SHP77 treated with DMSO at 0.1 percent for 48 hours (cell line): ENCODE measurements at places on chromosomes 12 and 14.

GRCh38 chr12:57131896-57132744 lies 3.8 kb downstream of the LRP1 start:
- no peak for DNase-seq

DNA sequence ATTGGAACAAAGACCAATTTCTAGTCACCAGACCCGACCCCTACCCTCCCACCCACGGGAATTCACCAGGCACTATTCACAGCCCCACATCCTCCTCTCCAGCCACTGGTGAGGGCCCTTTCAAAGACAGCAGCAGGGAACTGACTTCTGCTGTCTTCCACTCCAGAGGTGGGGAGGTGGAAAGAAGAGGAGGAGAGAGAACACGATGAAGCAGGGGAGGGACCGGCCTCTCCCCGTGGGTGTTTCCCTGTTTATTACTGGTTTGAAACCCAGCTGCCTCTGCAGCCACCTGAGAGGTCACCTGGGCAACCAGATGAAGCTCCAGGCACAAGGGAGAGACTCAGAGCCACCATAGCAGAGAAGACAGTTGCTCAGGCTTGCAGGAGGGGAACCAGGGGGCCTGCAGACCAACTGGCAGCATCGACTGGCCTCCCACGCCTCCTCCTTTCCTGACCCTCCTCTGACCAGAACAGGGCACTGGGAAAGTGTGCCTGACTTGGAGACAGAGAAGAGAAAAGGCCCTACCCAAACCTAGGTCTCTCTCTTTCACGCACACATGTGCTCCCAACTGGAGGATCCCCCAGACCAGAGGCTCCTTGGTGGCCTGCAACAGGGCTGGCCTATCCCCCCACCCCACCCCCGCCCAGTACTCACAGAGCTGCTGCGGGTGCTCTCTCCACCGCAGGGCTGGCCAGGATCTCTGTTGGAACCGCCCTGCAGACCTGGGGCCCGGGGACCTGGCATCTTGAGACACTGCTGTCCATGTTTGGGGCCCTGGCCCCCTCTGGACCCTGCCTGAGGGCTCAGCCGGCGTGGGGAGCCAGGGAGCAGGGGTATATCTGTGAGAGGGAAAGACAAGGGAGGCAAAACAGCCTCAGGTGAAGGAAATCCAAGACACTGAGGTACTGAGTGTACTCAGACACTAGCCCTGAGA lies 22.8 kb downstream of the ANO2 start:
- DNase-seq: no peak

DNA sequence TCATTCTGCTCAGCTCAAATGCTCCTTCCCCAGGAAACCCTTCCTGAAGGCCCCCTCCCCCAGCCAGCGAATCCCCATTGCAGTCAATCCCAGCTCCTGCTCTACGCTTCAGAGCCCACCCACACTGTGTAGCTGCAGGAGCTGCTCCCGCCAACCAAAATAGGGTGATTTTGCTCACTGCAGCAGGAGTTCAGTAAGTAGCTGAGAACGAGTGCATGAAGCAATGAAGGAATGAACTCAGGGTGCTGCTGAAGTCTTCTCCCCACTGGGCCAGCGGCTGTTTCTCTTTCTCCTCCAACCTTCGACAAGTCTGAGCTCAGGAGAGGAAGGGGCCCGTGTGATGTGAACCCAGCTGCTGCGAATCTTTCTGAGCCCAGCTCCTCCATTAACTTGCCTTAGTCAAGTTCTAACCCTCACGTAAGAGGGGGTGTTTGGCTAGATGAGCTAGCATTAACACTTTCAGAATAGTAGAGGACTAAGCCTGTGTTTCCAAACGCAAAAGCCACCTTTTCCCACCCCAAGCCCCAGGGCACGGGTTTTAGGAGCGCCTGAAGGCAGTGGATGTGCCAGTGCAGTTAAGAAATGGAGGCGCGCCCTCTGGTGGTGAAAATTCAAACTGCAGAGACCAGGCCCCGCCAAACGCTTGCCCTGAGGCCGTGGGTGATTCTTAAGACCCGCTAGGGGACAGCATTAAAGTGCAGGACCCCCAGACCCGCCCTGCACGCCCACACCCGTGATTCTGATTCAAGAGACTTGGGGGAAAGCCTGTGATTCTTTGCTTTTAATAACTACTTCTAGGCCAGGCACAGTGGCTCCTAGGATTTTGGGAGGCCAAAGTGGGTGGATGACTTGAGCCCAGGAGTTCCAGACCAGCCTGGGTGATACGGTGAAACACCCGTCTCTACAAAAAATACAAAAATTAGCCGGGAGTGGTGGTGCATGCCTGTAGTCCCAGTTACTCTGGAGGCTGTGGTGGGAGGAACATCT lies 11.9 kb upstream of the SERPINA4 start:
- peak; percentile 1 for DNase-seq

DNA sequence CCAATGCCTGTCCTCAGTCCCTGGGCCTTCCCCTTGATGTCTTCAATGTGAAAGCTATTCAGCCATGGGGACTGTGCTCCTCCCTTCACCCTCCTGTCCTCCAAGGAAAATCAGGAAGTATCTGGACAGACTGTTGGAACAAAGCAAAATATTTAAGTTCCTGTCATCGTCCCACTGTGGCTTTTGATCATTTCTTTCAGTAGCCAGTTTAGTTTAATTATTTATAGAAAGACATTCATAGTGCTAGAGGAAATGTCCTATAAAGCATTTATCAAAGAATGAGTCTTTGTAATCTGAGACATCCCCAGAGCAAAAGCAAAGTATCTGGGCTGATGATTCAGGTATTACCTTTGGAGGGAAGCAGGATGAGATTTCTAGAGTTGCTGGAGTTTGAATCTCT lies 254.1 kb downstream of the NRXN3 start:
- no peak for DNase-seq

DNA sequence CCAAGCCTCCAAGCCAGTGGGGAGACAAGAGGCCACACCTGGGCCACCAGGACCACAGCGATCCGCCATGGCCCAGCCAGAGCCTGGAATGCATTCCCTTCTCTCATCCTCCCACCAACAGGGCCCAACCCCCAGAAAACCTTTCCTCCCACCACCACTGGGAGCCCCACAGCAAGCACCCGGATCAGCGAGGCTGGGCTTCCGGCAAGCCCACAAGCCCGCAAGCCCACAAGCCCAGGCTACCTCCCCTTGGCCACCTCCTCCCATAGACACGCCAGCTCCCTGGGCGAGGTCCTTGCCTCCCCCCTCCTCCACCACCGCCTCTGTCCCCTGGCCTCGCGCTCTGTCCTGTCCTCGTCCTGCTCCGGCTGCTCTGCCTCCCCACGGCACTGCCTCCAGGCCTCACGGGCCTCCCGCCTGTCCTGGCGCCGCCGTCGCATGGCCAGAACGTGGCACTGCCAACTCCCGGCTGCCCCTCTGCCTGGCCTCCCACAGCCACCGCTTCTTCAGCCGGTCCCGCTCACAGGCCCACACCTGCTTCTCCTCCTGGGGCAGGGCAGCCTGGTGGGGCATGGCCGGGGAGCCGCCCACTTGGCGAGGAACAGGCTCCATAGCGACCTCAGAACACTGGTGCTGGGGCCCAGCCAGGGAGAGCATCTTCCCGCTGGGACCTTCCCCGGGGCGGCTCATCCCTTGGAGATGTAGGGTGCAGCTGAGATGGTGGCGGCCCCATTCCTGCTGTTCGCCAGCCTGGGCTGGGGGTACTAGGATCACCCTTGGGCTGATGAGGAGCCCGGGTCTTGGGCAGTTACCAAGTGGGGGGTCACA lies 5.6 kb downstream of the CDK2AP1 start:
- no peak for DNase-seq

GRCh38 chr14:75150150-75150549 lies 23.3 kb upstream of the NEK9 start:
- no peak for DNase-seq

GRCh38 chr12:41250748-41251147 lies 62.6 kb downstream of the PDZRN4 start:
- DNase-seq: no peak

DNA sequence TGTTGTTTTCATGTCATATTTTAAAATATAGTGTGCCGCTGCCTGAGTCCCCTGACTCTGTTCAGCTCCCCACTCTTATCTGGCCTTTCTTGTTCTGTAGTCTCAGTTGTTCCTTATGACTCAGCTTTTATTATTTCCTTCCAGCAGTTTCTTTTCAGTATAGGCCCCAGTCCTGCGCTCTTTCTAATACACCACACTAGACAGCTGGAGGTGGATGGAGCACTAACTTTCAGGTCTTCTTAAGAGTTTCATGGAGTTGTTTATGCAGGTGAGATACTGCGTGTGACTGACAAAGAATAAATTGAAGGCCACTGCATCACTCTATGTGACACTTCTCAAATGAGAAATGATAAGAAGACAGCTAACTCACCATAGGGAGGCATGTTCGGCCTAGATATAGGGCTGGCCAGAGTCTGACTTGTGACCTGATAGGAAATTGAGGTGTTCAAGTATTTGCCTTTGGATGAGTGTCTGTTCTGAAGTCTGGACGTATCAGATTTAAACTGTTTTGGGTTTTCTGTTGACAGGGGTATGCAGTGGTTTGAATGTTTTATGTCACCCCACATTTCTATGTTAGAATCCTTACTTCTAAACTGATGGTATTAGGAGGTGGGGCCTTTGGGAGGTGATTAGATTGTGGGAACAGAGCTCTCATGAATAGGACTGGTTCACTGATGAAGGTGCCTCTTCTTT lies 60.8 kb upstream of the CLMN start:
- DNase-seq: no peak

GRCh38 chr14:72745991-72746980 lies 147.6 kb downstream of the DPF3 start:
- peak; percentile 18 for DNase-seq

GRCh38 chr14:59028476-59029202 lies 159.8 kb upstream of the DAAM1 start:
- peak; percentile 77 for DNase-seq

DNA sequence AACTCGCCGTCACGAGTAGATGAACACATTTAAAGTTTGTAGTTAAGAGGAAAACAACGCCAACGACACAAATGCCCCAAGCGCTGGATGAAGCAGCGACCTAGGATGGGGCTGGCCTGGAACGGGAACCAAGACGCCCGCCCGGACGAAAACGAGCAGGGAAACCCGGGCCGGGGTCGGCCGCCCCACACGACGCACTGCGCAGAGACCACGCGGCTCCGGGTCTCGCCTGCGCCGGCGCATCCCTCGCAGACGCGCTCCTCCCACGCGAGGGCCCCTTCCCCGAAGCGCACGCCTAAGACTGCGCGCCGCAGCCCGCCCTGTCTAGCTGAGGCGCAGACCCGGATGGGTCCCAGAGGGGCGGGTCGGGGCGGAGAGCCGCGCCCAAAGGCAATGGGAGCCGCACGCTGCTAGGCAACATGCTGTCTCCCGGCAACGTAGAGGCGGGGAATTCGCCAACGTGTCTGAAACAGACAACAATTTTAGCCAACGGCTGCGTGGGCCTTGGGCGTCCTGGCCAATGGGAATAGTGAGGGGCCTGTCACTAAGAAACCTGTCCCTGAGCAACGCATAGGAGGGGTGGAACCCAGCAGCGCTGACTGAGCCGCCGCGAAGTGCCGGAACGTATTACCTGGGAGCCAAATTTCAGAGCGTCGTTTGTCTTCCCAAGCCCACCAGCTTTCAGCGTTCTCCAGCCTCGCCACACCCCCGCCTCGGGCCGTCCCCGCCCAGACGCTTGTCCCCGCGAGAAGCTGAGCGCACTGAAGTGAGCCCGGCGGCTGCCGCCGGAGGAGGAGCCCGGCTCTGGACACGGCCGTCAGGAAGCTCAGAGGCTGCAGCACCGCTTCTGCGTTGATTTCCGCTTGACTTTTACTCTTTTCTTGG lies 21.0 kb upstream of the CHFR start:
- DNase-seq: no peak

DNA sequence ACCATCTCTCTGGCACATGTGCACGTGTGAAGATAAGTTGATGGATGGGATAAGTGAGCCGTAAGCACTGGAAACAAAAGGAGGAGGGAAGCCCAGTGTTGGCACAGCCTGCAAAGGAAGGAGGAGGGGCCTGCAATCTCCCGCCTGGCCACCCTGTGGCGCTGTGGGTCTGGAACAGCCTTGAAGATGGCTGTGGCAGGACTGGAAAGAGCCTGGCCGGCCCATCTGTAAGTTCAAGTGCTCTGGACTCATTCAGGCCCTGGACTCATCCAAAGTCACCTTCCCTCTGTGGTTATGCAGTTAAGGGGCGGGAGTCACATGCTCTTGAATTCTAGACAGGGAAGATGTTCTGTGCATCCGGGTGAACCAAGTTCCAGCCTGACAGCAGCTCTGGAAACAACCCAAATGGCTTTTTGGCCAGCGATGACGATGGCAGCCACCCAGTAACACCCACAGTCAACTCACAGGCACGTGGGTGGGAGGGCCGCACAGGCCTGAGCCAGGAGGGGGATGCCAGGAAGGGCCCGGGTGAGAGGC lies 50.4 kb downstream of the CHGA start:
- DNase-seq: peak; percentile 11

- no peak for DNase-seq
Observed at GRCh38 chr14:99124482-99125105, 147.4 kb downstream of the BCL11B start.

DNA sequence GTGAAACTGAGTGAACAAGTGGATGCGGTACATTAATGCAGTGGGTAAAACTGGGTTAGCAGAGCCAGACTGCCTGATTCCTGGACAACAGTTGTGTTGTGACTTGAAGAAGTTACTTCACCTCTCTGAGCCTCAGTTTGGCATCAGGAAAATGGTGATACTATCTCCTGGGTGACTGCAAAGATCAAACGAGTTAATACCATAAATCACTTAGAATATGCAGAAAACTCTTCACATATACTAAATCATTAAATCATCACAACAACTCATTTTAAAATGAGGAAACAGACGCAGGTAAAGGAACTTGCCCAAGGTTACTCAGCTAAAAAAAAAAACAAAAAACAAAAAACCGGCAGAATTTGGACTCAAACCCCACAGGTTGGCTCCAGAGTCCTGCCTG lies 811 bp downstream of the MTERF2 start:
- no peak for DNase-seq
